ENCODE measurements at places on chromosomes 7 and 10.

DNA sequence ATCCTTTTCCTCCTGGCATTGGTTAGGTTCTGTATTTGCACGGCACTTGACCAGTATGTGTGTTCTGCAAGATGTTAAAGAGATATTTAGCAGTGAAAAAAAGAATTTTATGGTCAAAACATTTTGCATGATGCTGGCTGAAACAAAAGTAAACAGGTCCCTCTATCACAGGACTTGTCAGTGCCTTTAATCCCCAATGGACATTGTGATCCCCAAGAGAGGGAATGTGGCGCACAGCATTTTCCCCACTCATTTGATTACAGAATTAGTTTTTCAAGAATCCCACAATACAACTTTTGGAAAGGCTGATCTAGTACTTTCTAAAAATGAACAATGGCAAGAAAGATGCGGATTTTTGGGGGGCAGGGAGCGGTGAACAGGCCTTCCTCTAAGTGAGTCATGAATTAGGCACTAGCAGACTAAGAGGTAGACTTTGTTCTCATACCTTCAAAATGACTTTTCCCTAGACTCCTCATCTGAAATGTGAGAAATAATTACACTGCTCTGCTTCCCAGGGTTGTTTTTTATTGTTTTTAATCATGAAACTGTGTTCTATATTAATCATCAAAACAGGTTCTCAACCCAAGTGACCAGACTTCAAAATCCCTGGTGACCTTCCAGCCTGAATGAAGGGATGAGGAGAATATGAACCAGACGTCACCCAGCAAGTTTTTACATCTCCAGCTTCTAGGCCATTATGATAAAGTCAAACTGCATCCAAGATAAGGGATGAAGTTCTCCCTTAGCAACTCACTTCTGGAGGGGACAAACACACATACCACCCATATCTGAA lies 8.6 kb downstream of the FBXW4 start:
- DNase-seq: no peak

- no peak for DNase-seq
Measured at GRCh38 chr10:6721480-6721879, 141.4 kb upstream of the PRKCQ start.

GRCh38 chr10:105150259-105150880 lies 509.3 kb downstream of the SORCS3 start:
- no peak for DNase-seq

DNA sequence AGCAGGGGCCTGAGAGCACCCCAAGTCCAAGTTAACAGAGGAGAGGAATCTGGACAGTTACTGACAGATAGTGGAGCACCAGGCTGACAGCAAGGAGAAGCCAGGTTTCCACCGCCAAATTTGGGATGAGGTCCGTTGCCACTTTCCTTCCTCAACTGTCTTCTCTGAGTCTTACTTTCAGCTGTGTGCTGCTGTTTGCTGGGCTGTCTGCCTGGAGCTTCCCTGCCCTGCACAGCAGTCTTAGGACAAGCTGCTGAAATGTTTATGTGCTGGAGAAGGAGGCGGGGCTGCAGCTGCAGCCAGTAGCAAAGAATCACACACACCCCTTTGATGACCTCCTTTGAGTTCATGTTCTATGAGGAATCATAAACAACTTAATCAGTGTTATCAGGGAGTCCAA lies 17.4 kb upstream of the CYP3A7 start:
- no peak for DNase-seq

DNA sequence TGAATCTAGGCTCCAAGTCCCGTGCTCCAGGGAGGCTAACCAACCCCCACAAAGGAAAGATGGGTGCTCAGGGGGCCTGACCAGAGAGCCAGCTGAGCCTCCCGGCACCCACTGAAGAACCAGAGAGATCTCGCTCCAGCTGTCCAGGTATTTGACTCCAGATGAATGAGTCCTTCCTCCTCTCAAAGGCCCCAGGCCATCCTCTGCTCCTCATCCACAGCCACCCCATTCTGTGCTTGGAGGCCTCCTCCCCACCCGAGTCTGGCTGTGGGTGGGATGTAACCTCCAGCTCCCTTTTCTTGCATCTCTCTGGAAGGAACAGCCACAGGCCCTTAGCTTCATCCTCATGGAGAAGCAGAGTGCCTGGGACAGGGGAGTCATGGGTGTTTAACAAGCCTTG lies 44.6 kb downstream of the VSTM4 start:
- no peak for DNase-seq

DNA sequence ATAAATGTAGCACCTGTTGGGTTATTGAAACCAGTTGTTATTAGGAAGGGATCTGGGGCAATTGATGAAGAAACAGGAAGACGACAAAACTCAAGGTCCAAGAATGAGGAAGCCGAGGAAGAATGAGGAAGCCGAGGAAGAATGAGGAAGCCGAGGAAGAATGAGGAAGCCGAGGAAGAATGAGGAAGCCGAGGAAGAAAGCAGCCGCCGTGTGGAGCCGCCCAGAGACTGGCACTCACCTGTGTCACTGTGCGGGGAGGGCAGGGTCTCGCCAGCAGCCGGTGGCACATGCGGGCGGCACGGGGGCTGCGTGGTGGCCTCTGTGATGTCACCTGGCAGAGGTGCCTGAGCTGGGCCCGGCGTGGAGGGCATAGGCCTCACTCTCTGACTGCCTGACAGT lies 71.1 kb upstream of the CFAP46 start:
- no peak for DNase-seq

Data from activated T-helper 1 cell treated with anti-CD3 and anti-CD28 coated beads, Interleukin-2, amount 50 U/mL, for 16 hours (primary cell).